ENCODE measurements at places on chromosomes 13 and 19. TPM values are rescaled to one million over a fixed set of nuclear protein-coding genes. Genes with fewer than 3 reads are reported as not detected.

The ZNF628 gene
- 8.3 TPM for total RNA-seq

The RNF113B gene
- total RNA-seq: not detected

The RXFP2 gene
- total RNA-seq: not detected

The ERICH6B gene
- total RNA-seq: not detected

The TBXA2R gene
- total RNA-seq: 2.4 TPM

The ENOX1 gene
- total RNA-seq: 0.18 TPM

The LGI4 gene
- not detected for total RNA-seq

The TPT1 gene
- total RNA-seq: 3,313 TPM

The CELF5 gene
- total RNA-seq: 0.24 TPM

The RFPL4AL1 gene
- not detected for total RNA-seq

The KIR2DL4 gene
- total RNA-seq: not detected

The KANK2 gene
- 2.0 TPM for total RNA-seq

DNA sequence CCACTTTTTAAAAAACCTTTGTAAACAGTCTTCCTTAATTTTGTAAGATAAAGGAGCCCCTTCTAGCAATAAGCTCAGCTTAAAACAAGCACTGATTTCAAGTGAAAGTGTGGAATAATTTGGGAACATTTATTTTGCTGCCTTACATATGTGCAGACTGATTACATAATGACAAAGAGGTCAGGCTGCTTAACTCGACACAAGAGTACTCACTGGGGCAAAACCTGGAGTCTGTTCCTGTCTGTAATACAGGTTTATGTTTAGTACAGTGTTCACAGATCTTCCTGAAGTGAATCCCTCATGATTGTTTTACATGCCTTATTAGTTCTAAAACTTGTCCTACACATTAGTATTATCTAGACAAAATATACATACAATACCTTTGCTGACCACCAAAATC lies 609.8 kb downstream of the LMO7 start:
- H3K27ac ChIP-seq: no peak overlapping the region
- no peaks in the 10 kb centered on the region for H3K36me3 ChIP-seq
- DNase-seq: no peak
- H3K4me3 ChIP-seq: no peak overlapping the region
- no peaks in the 10 kb centered on the region for H3K27me3 ChIP-seq
- H3K4me1 ChIP-seq: no peaks in the 10 kb centered on the region

- no peak overlapping the region for H3K4me3 ChIP-seq
- H3K27ac ChIP-seq: no peak overlapping the region
- DNase-seq: no peak
- no peaks in the 10 kb centered on the region for H3K27me3 ChIP-seq
- no peaks in the 10 kb centered on the region for H3K4me1 ChIP-seq
These were observed 64.9 kb downstream of the DNAJC3 start for GRCh38 chr13:95741584-95742563.

GRCh38 chr19:13262450-13262849 lies 112.2 kb downstream of the IER2 start:
- peak; percentile 36 for DNase-seq
- no peaks in the 10 kb centered on the region for H3K36me3 ChIP-seq
- no peak overlapping the region for H3K27ac ChIP-seq

DNA sequence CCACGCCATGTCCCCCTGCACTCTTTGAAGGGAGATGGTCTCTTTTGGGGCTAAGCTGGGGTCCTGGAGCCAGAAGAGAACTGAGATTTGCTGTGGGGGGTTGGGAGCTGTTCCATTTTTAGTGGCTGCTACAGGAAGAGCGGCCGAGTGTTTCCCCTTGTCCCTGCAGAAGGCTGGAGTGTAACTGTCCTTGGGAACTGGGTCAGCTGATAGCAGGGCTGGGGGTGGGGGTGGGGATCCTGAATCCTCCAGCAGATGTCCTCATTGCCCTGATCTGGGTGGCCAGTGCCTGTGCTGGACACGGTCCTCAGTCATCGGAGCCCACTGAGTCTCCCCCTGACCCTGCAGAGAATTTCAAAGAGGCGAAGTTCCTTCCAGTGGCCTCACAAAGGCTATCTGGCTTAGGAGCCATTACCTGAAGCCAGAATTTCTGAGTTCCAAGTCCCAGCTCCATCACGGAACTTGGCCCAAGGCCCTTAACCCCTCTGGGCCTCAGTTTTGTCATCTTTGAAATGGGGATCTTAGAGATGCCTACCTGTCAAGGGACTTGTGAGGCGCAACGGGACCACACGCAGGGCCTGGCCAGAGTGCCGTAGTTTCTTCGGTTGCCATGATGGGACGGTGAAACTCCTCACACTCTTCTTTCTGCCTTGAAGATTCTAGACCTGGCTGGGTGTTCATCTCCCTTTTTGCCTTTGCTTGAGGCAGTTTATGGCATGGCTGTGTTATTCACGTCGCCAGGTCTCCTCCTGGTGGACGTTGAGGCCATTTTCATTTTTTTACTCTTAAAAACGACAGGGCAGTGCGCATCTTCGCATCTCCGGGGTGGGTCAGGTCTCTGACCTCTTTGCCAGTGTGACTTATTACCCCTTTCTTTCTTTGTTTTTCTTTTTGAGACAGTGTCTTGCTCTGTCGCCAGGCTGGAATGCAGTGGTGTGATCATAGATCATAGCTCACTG lies 51.9 kb downstream of the DNM2 start:
- peaks cover 8% of the 10 kb centered on the region for H3K4me1 ChIP-seq
- no peaks in the 10 kb centered on the region for H3K27me3 ChIP-seq
- H3K36me3 ChIP-seq: peaks cover 7% of the 10 kb centered on the region
- no peak overlapping the region for H3K4me3 ChIP-seq
- H3K27ac ChIP-seq: no peak overlapping the region

GRCh38 chr13:101017123-101017872 lies 342.7 kb upstream of the TMTC4 start:
- no peaks in the 10 kb centered on the region for H3K36me3 ChIP-seq
- H3K4me1 ChIP-seq: no peaks in the 10 kb centered on the region
- H3K27me3 ChIP-seq: no peaks in the 10 kb centered on the region

DNA sequence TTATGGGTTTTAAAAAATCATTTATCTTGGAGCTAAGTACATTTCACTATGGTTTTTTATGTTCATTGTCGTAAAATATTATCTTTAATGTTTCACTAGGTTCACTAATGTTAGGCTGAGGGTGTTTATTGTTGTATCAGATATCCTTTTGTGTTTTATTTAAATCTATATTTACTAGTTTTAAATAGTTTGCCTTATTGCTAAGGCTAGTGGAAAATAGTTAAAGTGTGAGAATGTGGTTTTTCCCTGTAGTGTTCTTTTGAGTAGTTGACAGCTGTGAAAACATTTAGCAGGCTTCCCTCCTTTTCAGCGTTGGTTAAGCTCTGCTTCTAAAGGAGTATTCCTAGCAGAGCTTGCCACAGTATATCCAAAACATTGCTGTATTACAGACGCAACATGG lies 139.0 kb downstream of the TM9SF2 start:
- no peak overlapping the region for H3K27ac ChIP-seq
- H3K4me1 ChIP-seq: no peaks in the 10 kb centered on the region
- no peak overlapping the region for H3K4me3 ChIP-seq
- no peak for DNase-seq
- H3K36me3 ChIP-seq: no peaks in the 10 kb centered on the region
- H3K27me3 ChIP-seq: no peaks in the 10 kb centered on the region

- no peaks in the 10 kb centered on the region for H3K4me1 ChIP-seq
- H3K27me3 ChIP-seq: no peaks in the 10 kb centered on the region
- DNase-seq: no peak
- H3K4me3 ChIP-seq: no peak overlapping the region
- H3K36me3 ChIP-seq: no peaks in the 10 kb centered on the region
These were observed 41.0 kb downstream of the POU4F1 start for GRCh38 chr13:78562237-78562889.

GRCh38 chr19:2495130-2495641 lies 19.3 kb downstream of the GADD45B start:
- H3K4me1 ChIP-seq: peaks cover 19% of the 10 kb centered on the region
- no peaks in the 10 kb centered on the region for H3K36me3 ChIP-seq
- H3K27me3 ChIP-seq: peaks cover 9% of the 10 kb centered on the region

- no peak overlapping the region for H3K27ac ChIP-seq
- peaks cover 11% of the 10 kb centered on the region for H3K27me3 ChIP-seq
- no peak for DNase-seq
- no peaks in the 10 kb centered on the region for H3K4me1 ChIP-seq
- H3K36me3 ChIP-seq: no peaks in the 10 kb centered on the region
These were observed 41.9 kb downstream of the ERICH4 start for GRCh38 chr19:41484822-41485221.

- no peaks in the 10 kb centered on the region for H3K27me3 ChIP-seq
- no peaks in the 10 kb centered on the region for H3K4me1 ChIP-seq
- peak overlapping the region; percentile 47 for H3K27ac ChIP-seq
- no peak for DNase-seq
These were observed 31.4 kb upstream of the C13orf46 start for GRCh38 chr13:114005206-114005724.

DNA sequence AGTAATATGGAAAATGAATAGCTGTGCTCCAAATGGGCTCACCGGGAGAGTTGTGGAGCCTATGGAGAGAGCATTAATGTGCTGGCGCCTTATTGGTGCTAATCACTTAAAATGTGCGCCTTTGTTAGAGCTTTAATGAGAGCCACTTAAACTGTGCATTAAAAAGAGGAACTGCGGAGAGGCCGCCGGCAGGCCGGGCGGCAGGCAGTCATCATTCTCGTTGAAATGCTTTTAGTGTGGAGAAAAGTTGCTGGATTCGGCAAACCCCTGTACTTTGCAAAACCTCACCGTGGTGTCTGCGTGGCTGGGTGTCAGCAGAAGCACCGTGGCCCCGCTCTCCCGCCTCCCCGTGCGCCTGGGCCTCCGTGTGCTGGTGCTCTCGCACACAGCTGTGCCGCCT lies 105.5 kb downstream of the KDM4B start:
- no peaks in the 10 kb centered on the region for H3K27me3 ChIP-seq
- H3K4me3 ChIP-seq: no peak overlapping the region
- no peak overlapping the region for H3K27ac ChIP-seq
- no peaks in the 10 kb centered on the region for H3K36me3 ChIP-seq
- no peak for DNase-seq

GRCh38 chr13:40776681-40777165 lies 5.7 kb upstream of the MRPS31 start:
- peak overlapping the region; percentile 16 for H3K4me3 ChIP-seq
- H3K27ac ChIP-seq: peak overlapping the region; percentile 19
- DNase-seq: peak; percentile 49

- no peak for DNase-seq
- H3K27ac ChIP-seq: no peak overlapping the region
- no peaks in the 10 kb centered on the region for H3K4me1 ChIP-seq
- no peak overlapping the region for H3K4me3 ChIP-seq
These were observed 73.7 kb upstream of the MEDAG start for GRCh38 chr13:30832377-30832776.

DNA sequence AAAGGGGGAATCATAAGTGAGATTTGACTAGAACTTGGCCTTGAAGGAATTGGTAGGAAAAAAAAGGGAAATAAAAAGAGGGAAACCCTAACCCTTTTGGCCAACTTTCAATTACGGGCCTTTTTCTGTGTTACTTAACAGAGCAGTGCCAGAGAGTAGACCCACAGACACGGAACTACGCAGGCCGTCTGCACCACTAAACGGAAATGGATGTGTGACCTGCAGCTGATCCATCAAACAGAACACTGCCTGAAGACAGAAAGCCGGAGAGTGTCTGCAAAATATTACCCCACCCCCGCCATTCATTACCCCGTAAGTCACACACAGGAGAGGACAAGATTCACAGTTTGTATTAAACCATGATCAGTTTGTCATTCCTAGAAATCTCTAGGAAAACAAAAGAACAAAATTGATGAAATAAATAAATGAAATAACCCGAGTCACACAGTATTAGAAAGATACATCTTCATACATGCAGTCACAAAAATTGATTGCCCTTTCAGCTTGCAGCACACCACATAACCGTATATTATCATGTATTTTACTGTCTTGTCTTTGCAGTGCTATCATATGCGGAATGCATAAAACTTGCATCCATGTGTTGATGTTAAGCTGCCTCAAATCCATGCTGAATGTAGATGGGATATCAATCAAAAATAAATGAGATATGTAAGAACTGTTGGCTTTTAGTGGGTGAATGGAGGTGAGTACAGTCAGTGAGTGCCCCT lies 424.7 kb downstream of the IRS2 start:
- DNase-seq: no peak
- no peak overlapping the region for H3K27ac ChIP-seq
- no peaks in the 10 kb centered on the region for H3K36me3 ChIP-seq
- no peak overlapping the region for H3K4me3 ChIP-seq

- no peaks in the 10 kb centered on the region for H3K4me1 ChIP-seq
- H3K4me3 ChIP-seq: no peak overlapping the region
- no peaks in the 10 kb centered on the region for H3K36me3 ChIP-seq
- no peaks in the 10 kb centered on the region for H3K27me3 ChIP-seq
- DNase-seq: no peak
- no peak overlapping the region for H3K27ac ChIP-seq
These were observed 18.9 kb upstream of the CLDN10 start for GRCh38 chr13:95533545-95534160.

- no peak overlapping the region for H3K27ac ChIP-seq
- no peak for DNase-seq
- no peaks in the 10 kb centered on the region for H3K36me3 ChIP-seq
- no peak overlapping the region for H3K4me3 ChIP-seq
- H3K4me1 ChIP-seq: peaks cover 19% of the 10 kb centered on the region
- peaks cover 30% of the 10 kb centered on the region for H3K27me3 ChIP-seq
These were observed 1.1 kb downstream of the COMP start for GRCh38 chr19:18789883-18790565.

DNA sequence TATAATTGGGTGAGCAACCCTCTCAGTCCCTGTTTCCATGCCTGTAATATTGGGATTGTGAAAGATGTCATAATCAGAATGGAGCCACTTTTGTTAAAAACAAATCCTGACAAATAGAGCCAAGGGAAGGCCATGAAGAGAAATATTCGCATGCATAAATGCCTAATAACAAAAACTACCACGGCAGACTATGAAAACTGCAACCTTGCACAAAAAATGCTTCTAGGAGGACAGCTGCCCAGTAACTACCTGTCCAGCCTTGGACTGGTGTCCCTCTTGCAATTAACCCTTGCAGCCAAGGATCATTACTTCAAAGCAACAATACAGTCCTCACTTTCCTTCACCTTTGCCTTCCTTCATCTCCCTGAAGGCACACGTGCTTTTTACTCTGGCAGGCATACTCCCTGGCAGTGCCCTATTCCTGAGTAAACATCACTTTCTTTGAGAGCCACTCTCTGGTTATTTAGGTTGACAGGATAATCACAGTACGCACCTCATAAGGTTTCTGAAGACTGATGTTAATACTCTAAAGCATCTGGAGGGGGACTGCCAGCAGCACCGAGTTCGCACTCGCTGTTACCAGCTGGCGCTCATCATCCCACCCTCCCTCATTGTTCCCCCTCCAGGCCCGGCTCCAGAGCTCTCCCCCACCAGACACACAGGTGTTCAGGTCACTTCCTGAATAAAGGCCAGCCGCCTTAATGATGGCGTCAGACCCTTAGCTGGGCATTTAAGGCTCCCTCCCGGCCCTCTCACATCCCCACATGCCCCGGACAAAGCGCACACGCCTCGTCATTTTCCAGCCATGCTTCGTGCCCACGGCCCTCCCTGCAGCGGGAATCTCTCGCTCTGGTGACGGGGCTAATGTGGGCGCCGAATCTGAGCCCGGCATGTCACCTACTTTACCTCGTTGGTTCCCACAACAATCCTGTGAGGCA lies 57.3 kb downstream of the CDADC1 start:
- peaks cover 6% of the 10 kb centered on the region for H3K4me1 ChIP-seq
- H3K27me3 ChIP-seq: no peaks in the 10 kb centered on the region
- H3K4me3 ChIP-seq: no peak overlapping the region

Data from CD8-positive, alpha-beta memory T cell (primary cell).